B cell (primary cell): ENCODE measurements at places on chromosomes 5 and 9. TPM values are rescaled to one million over a fixed set of nuclear protein-coding genes. Genes with fewer than 3 reads are reported as not detected.

The ITGA1 gene
- 0.05 and 0.74 TPM in 2 replicates for total RNA-seq

The NEURL1B gene
- total RNA-seq, result 0.12 and 0.17 TPM in 2 replicates

The ZDHHC11B gene
- 0.10 and 0.52 TPM in 2 replicates for total RNA-seq

The PRRC1 gene
- 33.7 and 35.5 TPM in 2 replicates for total RNA-seq

The CTXN3 gene
- not detected in 2 replicates for total RNA-seq

The OMD gene
- total RNA-seq, result not detected in 2 replicates

The OR1J2 gene
- not detected in 2 replicates for total RNA-seq

The PCDHB10 gene
- total RNA-seq, result not detected in 2 replicates

The TAF11L10 gene
- total RNA-seq, result not detected in 2 replicates

The NDUFB6 gene
- total RNA-seq, result 11.1 and 13.6 TPM in 2 replicates

The PCDHGA2 gene
- 0.07 and 0.29 TPM in 2 replicates for total RNA-seq

The SAP30L gene
- total RNA-seq, result 41.5 and 50.0 TPM in 2 replicates

The TAL2 gene
- 6.7 and 7.0 TPM in 2 replicates for total RNA-seq

The TRAF1 gene
- total RNA-seq, result 12.2 and 13.1 TPM in 2 replicates

The RASGRF2 gene
- 0.24 and 0.37 TPM in 2 replicates for total RNA-seq

The IL31RA gene
- total RNA-seq, result not detected in 2 replicates

The LCN15 gene
- not detected in 2 replicates for total RNA-seq

The IFNE gene
- total RNA-seq, result not detected in 2 replicates

The REXO4 gene
- 37.1 and 39.9 TPM in 2 replicates for total RNA-seq

The CDC25C gene
- not detected in 2 replicates for total RNA-seq

The DAB2IP gene
- 3.6 and 3.9 TPM in 2 replicates for total RNA-seq
